Sciatic nerve (tissue), 2 donors: ENCODE measurements at places on chromosomes 12 and 14. TPM values are rescaled to one million over a fixed set of nuclear protein-coding genes. Genes with fewer than 3 reads are reported as not detected.

CLEC6A gene
- not detected for total RNA-seq

KRT84 gene
- total RNA-seq: not detected

POLE2 gene
- total RNA-seq: 2.0 TPM

FERMT2 gene
- 210 TPM for total RNA-seq

NEUROD4 gene
- total RNA-seq: not detected

SYCP3 gene
- total RNA-seq: not detected

LALBA gene
- not detected for total RNA-seq

ASB2 gene
- total RNA-seq: 1.4 TPM

TC2N gene
- 13.2 TPM for total RNA-seq

BLTP3B gene
- 40.4 TPM for total RNA-seq

MYF6 gene
- not detected for total RNA-seq

KRT77 gene
- not detected for total RNA-seq

KRT72 gene
- total RNA-seq: 0.18 TPM

ITGB7 gene
- total RNA-seq: 33.4 TPM

CPNE6 gene
- not detected for total RNA-seq

ZFHX2 gene
- 7.4 TPM for total RNA-seq

GDF3 gene
- total RNA-seq: 1.3 TPM

IKBIP gene
- total RNA-seq: 16.4 TPM

STXBP6 gene
- 18.1 TPM for total RNA-seq

KCNC2 gene
- total RNA-seq: not detected

OSBPL8 gene
- 103 TPM for total RNA-seq

APOLD1 gene
- 41.1 TPM for total RNA-seq

CELA1 gene
- total RNA-seq: not detected

KRT82 gene
- not detected for total RNA-seq

PTCSC3 gene
- not detected for total RNA-seq
